ENCODE measurements at places on chromosomes 16 and 17. TPM values are rescaled to one million over a fixed set of nuclear protein-coding genes. Genes with fewer than 3 reads are reported as not detected.
A peak's percentile ranks its signal among the peaks of the same experiment; 100 is the strongest.

Gene ITGAX
- 3.5 TPM for total RNA-seq

Gene SPATA32
- total RNA-seq, result not detected

Gene TMC6
- 20.1 TPM for total RNA-seq

Gene ZFP1
- total RNA-seq, result 39.7 TPM

Gene EPOP
- under 0.01 TPM for total RNA-seq

Gene ADAM11
- 5.5 TPM for total RNA-seq

DNA sequence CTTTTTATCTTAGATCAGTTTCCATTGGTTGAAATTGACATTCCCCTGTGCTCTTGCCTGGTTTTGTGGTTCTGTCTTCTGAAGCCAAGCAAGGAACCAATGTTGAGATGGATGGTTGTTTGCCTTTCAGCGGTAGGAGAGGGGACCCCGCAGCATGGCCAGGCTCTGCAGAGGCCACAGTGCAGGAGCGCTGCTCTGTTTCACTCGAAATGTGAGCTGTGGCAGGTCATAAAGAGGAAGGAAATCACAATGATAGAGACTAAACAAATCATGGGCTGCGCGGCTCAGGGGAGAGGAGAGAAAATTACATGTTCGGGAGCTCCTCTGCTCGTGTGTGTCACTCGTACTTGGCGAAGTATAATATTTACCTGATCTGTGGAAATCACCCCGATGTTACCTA lies 148.2 kb downstream of the SNX29 start:
- DNase-seq, result no peak

DNA sequence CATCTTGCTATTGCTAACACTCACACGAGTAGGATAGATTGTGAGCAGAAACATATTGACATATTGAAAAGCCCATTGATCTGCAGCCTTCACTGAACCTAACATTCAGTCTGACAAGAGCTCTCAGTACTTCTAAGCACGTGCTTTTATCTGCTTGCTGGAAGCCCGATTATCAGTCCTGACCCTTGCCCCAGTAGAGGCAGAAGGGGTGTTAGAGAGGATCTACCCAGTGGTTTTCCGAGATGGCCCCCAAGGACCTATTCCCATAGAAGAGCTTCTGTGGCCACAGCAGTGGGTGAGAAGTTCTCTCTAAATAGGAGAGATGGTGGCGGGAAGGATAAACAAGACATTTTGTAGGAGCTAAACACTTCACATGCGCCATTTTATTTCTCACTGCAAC lies 290.9 kb upstream of the MAF start:
- DNase-seq, result no peak

DNA sequence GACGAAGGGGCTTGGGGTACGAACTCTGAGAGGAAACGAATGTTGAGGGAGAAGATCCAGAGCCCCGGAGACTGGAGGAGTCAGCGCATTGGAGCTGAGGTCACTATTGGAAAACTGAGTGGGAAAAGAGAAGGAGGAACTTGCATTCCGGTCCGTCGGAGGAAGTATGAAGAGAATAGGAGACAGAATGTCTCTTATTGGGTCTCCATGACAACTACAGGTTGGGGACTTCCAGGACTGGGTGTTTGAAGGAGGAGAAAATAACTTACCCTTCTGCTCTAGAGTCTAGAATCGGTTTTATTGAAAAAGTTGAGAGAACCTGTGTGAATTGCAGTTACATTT lies 537 bp downstream of the GOSR1 start:
- DNase-seq, result no peak

- DNase-seq, result no peak
Observed at GRCh38 chr17:50111673-50112655, 16.8 kb downstream of the PDK2 start.

GRCh38 chr16:69089091-69089910 lies 16.2 kb upstream of the HAS3 start:
- DNase-seq, result no peak

DNA sequence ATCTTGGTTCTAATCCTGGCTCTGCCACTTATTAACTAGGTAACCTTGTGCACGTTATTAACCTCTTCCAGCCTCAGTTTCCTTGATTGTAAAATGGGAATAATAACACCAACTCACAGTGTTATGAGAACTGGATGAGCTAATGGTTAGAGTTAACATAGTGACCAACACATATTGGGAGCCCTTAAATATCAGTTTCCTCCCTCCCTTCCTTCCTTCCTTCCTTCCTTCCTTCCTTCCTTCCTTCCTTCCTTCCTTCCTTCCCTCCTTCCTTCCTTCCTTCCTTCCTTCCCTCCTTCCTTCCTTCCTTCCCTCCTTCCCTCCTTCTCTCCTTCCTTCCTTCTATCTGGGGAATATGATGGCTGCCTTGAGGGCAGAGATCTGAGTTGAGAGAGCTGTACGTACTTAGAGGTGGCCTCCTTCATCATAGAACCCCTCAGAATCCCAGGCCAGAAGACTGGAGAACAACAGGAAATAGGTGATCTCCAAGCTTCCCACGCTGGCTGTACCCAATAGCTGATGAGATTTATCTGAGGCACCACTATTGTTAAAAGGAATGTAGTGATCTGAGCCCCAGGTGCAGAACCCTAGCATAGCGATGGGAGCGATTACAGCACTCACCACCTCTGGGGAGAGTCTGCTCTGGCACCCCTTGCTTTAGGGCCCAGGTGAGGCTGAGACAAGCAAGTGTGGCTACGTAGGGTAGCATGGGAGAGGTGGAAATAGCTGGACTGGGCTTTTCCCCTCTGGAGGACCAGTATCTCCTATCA lies 26.2 kb downstream of the CCR7 start:
- DNase-seq, result no peak

DNA sequence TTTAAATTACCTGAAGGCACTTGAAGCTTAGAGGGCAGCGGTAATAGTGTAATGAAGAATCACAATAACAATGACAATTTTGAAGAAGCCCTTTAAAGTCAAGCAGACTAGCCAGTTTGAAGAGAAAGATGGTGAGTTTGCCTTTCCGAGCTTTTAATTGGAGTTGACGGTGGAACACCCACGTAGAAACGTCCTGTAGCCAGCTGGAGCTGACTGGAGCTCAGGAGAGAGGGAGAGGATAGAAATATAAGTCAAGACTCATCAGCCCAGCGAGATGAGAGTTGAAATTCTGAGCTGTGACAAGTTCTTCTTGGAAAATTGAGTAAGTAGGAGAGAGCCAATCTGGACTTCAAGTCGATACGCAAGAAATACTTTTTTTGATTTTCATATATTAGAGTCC lies 91.7 kb upstream of the CACNG3 start:
- no peak for DNase-seq

DNA sequence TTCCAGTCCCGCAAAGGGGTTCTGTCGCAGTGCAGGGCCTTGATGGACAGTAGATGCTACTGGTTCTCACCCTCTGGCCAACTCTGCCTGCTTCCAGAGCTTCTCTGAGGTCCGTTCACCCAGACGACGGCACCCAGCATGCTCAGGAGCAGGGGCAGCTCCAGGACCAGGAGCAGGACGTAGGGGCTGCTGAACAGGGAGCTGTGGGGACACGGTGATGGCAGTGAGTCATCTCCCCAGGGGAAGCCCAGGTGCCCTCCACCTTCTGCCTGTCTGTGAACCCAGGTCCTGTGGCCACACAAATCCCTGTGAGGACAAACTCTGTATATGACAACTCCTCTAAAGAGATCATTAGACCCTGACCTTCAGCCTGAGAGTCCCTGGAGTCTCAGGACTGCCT lies 3.4 kb upstream of the CD300C start:
- DNase-seq, result no peak

GRCh38 chr16:62738666-62739460 lies 702.6 kb upstream of the CDH8 start:
- DNase-seq, result no peak

GRCh38 chr16:58040945-58041627 lies 15.5 kb downstream of the MMP15 start:
- DNase-seq, result no peak

- no peak for DNase-seq
Observed at GRCh38 chr17:9342225-9342624, 233.4 kb downstream of the STX8 start.

GRCh38 chr17:75638893-75639292 lies 5.7 kb downstream of the SMIM5 start:
- DNase-seq, result no peak

GRCh38 chr17:15442311-15443180 lies 24.9 kb downstream of the CDRT4 start:
- DNase-seq, result no peak

- DNase-seq, result no peak
Observed at GRCh38 chr16:49862694-49863093, 6.8 kb upstream of the ZNF423 start.

- DNase-seq, result peak; percentile 78
Observed at GRCh38 chr17:4949321-4950074, 1.2 kb upstream of the PFN1 start.

- DNase-seq, result no peak
Observed at GRCh38 chr17:10666906-10667305, 9.8 kb upstream of the MYH3 start.

DNA sequence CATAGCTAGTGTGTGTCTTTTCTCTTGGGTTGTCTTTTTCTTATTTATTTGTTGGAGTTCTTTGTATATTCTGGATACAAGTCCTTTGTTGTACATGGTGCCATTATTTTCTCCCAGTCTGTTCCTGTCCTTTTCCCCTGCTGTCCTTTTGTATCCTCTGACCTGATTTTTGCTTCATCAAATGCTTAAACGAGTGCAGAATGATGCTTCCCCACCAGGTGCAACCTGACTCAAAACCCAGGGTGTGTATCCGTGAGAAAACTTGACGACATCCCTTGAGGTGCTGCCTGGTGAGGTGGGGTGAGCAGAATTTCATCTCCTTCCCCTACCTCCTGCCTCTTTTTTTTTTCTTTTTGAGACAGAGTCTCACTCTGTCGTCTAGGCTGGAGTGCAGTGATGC lies 88.6 kb downstream of the NTN1 start:
- no peak for DNase-seq

GRCh38 chr16:67546761-67547422 lies 15.4 kb upstream of the CTCF start:
- DNase-seq, result peak; percentile 66

DNA sequence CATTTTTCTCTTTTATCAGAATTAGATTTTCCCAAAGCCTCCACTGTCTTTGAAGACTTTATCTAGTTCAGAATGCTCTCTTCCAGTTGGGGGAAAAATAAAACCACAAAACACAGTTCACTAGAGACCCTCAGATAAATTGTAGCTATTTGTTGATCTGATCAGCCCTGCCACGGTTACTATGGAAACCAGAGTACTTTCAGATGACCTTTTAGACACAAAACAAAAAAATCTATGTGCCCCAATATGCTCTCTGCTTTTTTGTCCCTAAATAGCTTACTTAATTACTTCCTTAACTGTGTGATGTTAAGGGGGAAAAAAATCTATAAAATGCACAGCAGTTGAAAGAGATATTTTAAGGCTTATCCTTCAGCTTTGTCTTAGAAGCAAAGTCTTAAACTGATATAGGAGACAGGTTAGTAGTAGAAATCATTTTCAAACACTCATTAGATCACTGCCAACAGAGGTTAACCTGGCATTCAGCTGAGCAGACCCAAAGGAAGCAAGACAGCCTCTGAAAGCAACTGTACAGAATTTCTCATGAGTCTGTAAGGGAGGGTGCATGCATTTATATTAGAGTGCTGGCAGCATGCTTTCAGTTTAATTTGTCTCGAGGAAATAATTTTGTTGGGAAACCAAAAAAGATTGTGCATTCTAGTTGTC lies 129.9 kb upstream of the CACNG5 start:
- DNase-seq, result no peak

DNA sequence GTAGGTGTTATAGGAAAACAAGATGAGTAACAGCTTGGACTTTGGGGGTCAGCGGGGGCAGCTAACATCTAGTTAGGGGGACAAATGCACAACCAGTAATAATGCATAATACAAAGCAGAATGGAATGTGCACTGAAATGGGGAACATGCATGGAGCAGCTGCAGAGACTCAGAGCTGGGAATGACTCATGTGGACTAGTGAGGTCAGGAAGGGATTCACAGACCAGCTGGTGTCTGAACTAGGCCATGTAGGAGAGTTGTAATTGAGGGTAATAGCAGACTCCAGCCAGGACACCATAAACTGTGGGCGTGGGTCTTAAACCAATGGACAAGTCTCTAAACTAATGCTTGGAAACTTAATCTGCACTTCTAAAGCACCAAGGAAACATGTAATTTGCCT lies 176.8 kb upstream of the ASIC2 start:
- DNase-seq, result peak; percentile 42

DNA sequence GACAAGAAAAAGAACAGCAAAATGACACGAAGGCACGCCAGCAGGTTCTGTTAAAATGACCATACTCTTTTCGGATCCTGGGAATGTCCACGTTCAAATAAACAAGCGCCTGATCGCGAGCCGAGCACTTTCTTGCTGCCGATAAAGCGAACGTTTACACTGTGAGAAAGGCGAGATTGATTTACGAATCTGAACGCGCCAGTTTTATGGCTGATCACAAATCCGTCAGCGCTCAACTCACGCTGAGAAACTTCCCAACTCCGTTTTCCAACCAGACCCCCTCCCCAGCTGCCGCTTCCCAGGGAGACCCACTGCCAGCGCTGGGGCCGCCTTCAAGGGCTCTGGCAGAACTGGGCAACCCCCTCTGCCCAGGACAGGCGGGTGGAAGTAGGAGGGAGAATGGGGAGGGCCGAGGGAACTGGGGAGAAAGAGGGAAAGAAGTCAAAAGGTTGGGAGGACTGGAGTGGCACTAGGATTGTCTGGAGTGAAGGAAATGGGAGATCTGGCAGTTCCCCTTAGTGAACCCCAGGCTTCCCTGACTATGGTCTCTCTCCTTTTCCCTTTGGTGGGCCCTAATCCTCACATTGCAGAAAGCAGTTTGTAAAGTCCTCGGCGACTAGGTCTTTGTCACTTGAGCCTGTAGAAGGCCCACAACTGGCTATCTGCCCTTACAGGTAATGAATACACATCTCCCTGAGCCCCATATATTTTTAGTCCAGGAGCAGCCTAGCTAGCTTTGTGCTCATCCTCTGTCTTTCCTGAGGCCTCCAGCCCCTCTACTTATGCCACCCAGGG lies 6.9 kb downstream of the HOXB4 start:
- DNase-seq, result no peak

- no peak for DNase-seq
Observed at GRCh38 chr17:73234736-73235135, 26.9 kb downstream of the CPSF4L start.

DNA sequence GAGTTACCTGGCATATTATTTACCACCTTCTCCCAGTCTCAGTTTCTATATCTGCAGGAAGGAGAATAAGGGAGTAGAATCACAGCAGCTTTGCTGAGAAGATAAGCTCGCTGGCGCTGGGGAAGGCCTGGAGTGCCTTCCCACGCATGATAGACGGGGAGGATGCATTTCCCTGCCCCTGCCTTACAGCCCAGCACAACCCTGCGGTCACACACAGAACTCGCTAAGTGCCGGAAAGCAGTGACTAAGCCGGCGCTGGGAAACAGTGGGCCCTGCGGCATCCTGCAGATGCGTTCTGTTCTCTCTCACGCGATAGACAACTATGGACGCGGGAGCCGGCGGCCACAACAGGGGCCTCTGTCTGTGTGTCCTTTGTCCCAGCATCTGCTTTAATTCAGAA lies 4.8 kb downstream of the CA5A start:
- DNase-seq, result no peak
